ENCODE measurements at places on chromosomes 1 and 21.

GRCh38 chr1:89975540-89976125 lies 19.3 kb upstream of the ZNF326 start:
- peak; percentile 79 for DNase-seq

- DNase-seq, result no peak
Measured at GRCh38 chr1:53134042-53134485, 8.4 kb downstream of the SLC1A7 start.

- DNase-seq, result no peak
Measured at GRCh38 chr1:198959032-198959431, 320.2 kb downstream of the PTPRC start.

GRCh38 chr1:188660572-188660971 lies 1817.1 kb downstream of the BRINP3 start:
- DNase-seq, result no peak

- no peak for DNase-seq
Measured at GRCh38 chr1:228226956-228227791, 19.3 kb downstream of the OBSCN start.

DNA sequence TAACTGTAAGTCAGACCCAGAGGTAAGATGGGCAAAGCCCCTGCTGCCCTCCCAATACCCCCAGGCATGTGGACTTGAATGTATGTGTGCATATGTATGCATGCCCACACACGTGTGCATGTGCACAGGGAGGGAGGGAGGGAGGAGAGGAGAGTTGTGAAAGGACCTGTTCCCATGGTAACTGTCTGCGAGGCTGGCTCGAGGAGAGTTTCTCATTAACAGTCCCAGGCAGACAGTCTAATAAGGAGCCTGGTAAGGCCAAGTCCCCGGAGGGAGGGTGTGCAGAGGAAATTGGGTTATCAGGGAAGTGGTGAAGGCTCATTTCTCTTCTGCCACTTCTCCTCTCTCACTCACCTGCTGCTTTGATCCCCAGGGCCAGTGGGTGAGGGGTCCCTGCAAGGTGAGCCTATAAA lies 74.9 kb downstream of the NFASC start:
- no peak for DNase-seq

GRCh38 chr21:30243691-30244090 lies 27.8 kb upstream of the CLDN8 start:
- DNase-seq, result no peak

- no peak for DNase-seq
Measured at GRCh38 chr1:232170909-232171308, 459.0 kb downstream of the SIPA1L2 start.

GRCh38 chr1:75426688-75427087 lies 184.2 kb downstream of the SLC44A5 start:
- no peak for DNase-seq

- DNase-seq, result no peak
Measured at GRCh38 chr1:46940307-46940706, 969 bp downstream of the CYP4A11 start.

GRCh38 chr1:94670273-94670672 lies 128.7 kb upstream of the F3 start:
- no peak for DNase-seq

- DNase-seq, result no peak
Measured at GRCh38 chr21:36506482-36506881, 26.6 kb upstream of the CLDN14 start.

DNA sequence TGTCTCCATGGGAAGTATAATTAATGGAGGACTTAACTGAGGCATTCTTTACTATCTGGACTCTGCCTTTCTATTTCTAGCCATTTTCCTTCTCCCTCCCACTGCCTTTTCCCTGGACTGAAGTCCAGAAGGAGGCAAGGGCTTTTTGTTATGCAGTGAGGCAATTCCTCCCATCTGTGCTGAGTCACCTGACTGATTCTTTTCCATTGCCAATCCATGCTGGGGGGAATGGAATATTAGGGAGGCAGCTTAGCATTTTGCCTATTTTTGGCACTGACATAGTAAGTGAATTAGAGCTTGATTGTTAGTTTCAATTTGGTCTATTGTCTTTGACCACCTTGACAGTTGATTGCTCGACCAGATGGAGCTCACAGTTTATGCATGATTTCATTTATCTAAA lies 1000.6 kb upstream of the PRMT6 start:
- DNase-seq, result no peak

DNA sequence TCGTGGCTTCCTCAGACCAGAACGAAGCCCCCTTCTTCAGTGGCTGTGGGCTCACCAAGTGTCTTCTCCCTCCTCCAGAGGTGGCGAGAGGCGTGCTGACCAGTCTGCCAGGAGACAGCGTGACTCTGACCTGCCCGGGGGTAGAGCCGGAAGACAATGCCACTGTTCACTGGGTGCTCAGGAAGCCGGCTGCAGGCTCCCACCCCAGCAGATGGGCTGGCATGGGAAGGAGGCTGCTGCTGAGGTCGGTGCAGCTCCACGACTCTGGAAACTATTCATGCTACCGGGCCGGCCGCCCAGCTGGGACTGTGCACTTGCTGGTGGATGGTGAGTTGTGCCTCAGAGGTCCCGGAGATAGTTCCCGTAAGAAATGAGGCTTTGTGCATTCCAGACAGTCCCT lies 24.0 kb downstream of the IL6R start:
- no peak for DNase-seq

GRCh38 chr1:83086346-83086745 lies 912.6 kb downstream of the TTLL7 start:
- DNase-seq, result no peak

- no peak for DNase-seq
Measured at GRCh38 chr1:66220477-66220876, 313.5 kb upstream of the SGIP1 start.

DNA sequence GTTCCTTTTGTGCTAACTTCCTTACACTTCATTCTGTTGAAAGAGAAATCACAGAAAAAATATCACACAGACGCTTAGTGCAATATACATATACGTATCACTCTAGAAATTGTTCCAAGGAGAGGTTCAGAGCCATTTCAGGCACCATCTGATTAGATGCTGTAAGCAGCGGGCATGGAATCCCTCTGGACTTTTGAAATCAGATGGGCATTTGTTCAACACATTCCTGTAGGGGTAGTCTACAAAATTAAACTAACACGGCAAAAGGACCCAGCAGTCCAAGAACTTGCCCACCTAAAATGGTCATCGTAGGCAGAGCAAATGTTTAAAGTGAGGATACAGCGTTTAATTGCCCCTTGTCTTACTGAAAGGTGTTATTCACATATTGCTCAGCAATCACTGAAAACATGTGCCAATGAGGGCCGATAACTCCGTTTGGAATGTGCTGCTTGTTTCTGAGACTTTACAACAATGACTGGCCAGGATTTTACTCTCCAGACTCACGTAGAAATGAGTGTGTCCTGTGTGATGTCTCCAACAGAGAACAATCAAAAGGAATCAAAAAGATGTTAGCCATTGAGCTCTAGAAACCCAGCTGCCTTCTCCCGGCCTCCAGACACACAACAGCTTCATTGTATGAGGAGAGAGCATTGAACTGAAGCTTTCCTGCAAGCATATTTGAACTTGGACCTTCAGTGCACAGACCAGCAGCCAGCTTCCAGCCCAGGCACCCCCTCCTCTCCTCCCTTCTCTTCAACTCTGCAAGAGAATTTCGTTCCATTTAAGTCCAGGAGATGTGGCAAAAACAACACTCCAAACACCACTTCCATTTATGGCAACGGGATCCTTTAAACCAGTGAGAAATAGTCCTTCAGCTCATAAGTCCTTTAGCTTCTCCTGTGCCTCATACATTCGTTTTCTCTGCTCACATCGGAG lies 32.1 kb upstream of the ADORA3 start:
- DNase-seq, result no peak

GRCh38 chr1:66890621-66891020 lies 34.0 kb downstream of the DNAI4 start:
- no peak for DNase-seq

- no peak for DNase-seq
Measured at GRCh38 chr1:8025061-8025670, 943 bp downstream of the ERRFI1 start.

GRCh38 chr1:235106457-235106856 lies 22.2 kb downstream of the TOMM20 start:
- DNase-seq, result no peak

GRCh38 chr1:196180847-196181593 lies 427.2 kb downstream of the KCNT2 start:
- peak; percentile 14 for DNase-seq

DNA sequence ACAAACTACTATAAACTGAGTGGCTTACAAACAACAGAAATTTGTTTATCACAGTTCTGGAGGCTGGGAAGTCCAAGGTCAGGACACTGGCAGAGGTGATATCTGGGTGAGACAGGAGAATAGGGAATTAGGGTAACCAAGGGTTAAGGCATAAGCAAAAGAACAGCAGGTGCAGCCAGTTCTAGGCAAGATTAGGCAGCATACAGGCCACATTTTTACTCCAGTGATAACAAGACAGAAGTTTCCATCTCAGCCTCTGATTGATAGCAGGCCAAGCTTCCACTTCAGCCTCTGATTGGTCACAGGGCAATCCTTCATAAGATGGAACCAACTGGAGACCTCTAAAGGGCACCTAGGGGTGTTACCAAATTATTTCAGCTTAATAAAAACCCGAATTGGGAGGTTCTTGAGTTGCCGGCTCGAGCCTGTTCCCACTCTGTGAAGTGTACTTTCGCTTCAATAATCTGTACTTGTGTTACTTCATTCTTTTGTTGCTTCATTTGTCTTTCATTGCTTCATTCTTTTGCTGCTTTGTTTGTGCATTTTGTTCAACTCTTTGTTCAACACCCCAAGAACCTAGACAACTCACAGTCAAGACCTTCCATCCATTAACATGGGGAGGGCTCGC lies 185.6 kb downstream of the TOMM20 start:
- peak; percentile 89 for DNase-seq

DNA sequence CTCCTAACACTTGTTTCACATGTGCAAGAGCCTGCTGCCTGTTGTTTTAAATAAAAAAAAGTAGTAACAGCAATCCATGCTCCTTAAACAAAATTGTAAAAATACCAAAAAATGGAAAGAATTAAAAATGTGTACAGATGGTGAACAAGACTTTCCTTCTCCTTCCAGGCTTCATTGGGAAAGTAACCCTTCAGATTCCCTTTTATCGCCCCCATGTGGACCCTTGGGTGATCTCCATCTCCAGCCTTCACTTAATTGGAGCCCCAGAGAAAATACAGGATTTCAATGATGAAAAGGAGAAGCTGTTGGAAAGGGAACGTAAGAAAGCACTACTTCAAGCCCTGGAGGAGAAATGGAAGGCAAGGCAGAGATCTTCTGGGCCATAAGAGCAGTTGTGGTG lies 14.2 kb downstream of the VPS13D start:
- peak; percentile 25 for DNase-seq

- DNase-seq, result no peak
Measured at GRCh38 chr1:75984781-75985180, 52.6 kb upstream of the ASB17 start.

- no peak for DNase-seq
Measured at GRCh38 chr1:110438893-110439292, 12.1 kb upstream of the PROK1 start.

GRCh38 chr1:206947255-206947654 lies 989 bp upstream of the PIGR start:
- peak; percentile 27 for DNase-seq

GRCh38 chr1:92858564-92859399 lies 26.9 kb downstream of the RPL5 start:
- DNase-seq, result peak; percentile 87

- DNase-seq, result peak; percentile 99
Measured at GRCh38 chr1:31605908-31606427, 11.5 kb upstream of the HCRTR1 start.
